ENCODE measurements at places on chromosomes 16 and 17.

DNA sequence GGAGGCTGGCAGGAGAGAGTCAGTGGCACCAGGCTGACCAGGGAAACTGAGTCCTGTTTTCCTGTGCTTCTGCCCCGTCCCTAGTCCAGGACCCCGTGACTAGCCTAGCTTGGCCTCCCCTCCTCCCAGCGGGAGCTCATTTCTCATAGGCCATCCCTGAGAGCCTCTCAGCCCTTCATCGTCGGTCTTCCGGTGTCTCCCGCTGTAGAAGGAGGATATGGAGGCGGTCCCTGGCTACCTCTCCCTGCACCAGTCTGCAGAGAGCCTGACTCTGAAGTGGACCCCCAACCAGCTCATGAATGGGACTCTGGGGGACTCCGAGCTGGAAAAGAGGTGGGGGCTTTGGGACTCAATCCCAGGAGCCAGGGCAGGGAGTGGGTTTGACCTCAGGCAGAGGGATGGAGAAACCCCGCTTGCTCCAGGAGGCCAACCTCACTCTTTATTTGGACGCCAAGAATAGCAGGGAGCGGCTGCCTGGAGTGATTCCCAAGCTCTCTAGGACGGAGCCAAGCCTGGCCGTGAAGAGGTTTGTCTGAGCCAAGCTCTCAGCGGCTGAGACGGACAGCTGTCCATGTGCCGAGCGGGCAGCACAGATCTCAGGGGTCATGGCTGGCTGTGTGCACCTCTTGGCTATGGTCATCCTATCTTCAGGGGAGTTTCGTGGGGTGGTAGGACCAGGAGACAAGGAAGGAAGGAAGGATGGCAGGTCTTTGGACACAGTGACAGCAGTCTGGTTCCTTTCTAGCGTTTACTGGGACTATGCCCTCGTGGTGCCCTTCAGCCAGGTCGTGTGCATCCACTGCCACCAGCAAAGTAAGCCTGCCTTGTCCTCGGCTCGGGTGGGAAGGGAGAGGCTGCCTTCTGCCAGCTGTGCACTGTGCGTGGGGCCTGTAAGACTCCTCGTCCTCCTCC is 26.8 kb downstream of the SGSM2 start:
- DNase-seq = no peak

- no peak for DNase-seq
These were observed 167.9 kb downstream of the MSI2 start for GRCh38 chr17:57424273-57424672.

GRCh38 chr17:67111327-67111726 is 67.0 kb downstream of the CACNG1 start:
- DNase-seq = no peak

- no peak for DNase-seq
These were observed 68.4 kb upstream of the NKD1 start for GRCh38 chr16:50479771-50480170.

GRCh38 chr16:29830774-29831173 is 10.5 kb downstream of the MVP start:
- no peak for DNase-seq

DNA sequence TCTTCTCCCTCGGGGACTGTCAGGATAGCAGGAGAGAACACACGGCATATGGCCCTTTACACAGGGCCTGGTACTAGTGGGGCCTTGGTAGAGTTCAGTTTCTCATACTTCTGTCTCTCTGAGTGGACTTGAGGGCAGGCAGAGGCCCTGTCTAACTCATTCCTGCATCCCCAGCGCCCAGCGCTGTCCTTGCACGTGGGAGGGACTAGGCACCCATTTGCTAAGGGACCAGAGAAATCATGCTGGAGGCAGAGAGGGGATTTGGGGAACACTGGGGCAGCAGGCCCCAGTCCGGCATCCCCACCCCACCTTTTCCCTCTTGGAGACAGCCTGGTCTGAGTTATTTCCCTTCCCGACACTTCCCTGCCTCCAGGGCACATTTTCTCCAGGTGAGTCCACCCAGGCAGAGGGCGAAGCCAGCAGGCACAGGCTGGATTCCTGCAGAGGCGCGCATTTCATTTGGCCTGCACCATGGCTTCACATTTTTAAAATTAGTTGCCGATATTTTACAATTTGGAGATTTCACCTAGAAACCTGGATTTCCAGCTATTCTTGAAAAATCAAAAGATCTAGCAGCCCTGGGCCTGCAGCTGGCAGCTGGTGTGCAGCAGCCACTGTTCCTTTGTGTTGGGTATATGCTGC is 9.7 kb upstream of the NKD1 start:
- DNase-seq = no peak

GRCh38 chr16:23692190-23692837 is 13.6 kb downstream of the PLK1 start:
- no peak for DNase-seq

DNA sequence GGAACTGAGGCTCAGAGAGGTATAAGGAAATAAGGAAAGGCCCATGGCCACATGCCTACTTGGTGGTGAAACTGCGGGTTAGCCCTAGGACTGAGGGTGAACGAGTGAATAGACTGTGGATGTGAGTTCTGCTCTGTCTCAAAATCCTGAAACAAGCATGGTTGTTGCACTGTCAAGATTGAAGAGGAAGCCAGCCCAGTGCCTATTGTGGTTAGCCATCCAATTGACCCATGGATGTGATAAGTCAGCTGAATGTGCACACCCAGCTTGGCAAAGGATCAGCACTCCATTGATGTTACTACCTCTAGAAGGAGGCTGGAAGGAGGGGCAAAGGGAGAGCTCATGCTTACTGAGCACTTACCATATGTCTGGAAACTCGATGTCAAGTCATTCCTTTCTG is 4.5 kb downstream of the TMEM114 start:
- DNase-seq = no peak

- DNase-seq = no peak
These were observed 4.7 kb downstream of the DYNC1LI2 start for GRCh38 chr16:66746682-66747081.

GRCh38 chr16:78780808-78781207 is 681.4 kb downstream of the WWOX start:
- DNase-seq = no peak

DNA sequence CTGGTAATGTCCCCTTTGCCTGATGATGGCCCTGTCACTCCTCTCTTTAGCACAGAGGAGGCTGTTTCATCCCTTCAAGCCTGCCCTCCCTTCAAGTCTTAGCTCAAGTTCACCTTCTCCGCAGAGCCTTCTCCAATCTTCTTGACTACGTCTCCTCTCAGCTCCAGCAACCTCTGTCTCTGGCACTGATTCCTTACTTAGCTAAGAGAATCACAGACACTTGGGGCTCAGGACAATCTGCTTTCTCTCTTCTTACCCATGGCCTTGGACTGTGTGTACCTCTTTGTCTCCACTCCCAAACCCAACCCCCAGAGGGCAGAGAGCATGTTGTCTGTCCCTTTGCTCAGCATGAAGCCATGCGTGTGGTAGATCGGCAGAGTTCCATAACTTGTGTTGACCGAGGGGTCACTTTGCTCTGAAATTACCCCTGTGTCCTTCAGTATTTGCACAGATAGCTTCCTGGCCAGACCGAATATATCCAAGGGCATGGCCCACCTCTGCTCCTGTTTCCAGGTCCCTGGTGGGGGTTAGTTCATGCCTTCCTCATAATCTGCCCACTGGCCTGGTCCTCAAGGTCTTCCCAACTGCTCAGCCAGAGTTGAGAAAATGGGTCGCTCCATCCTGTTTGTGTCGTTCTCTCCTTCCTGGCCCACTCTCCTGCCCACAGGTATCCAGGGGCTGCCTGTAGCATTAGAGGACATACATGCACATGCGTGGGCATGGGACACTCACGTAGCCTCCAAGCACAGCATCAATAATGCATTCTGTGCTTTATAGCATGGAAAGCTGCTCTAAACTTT is 41.6 kb downstream of the MAPT start:
- no peak for DNase-seq

- DNase-seq = no peak
These were observed 308.0 kb downstream of the GRIN2A start for GRCh38 chr16:9874219-9874618.

GRCh38 chr16:88453217-88453531 is at the start of gene ZFPM1:
Gene ZFPM1 (plus strand): TSS chr16:88453280. CDS start chr16:88453639, 359 bp downstream.
- no peak for DNase-seq

- DNase-seq = no peak
These were observed 212.3 kb downstream of the ZNF423 start for GRCh38 chr16:49643429-49644144.

GRCh38 chr17:69492410-69493071 is 78.0 kb downstream of the MAP2K6 start:
- no peak for DNase-seq

DNA sequence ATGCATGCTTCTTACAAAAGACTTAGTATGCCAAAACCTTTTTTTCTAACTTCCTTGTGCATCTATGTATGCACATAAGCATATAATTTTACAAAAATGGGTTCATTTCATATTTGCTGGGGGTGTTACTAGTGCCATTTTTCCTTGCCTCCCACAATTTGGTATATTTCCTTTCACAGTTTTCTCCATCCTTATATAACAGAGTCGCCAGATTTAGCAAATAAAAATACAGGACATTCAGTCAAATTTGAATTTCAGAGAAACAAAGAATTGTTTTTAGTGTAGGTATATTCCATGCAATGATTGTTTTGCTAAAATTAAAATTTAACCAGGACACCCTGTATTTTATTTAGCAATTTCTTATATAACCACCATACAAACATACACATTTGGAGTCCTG is 4.0 kb upstream of the FBXO39 start:
- no peak for DNase-seq

DNA sequence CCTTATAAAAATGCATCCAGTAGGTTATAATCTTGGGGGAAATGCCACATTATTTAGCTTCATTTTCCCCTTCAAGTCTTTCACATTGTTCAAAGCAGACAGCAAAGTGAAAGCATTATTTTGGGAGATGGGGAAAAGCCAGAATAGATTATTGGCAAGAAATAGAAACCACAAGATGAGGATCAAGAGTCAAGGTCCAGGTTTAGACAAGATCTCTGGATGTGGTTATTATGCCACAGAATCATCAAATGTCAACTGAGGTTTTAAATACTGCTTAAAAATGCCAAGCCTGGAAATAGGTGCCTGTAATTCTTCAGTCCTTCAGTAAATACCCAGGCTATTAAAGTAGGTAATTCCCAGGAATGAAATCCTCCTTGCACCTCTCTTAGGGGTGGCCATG is 65.1 kb upstream of the ALOX12 start:
- DNase-seq = no peak

GRCh38 chr16:50838165-50838564 is 96.3 kb downstream of the CYLD start:
- no peak for DNase-seq

DNA sequence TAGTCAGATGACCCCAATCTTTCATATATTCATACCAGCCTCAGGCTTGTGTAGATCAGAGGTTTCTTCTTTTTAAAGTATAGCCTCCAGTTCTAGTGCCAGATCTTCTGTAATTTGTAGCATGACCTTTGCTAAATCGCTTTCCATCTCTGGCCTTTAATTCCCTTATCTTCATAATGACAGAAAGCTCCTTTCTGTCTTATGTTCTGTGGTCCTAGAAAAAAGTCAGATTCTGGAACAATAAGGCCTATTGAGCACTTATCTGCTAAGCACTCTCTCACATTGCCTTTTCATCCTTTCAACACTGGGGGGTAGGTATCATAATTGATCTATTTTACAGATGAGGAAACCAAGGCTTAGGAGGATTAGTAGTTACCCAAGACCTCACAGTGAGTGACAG is 9.2 kb downstream of the CCL16 start:
- no peak for DNase-seq

- no peak for DNase-seq
These were observed 44.9 kb upstream of the ERN1 start for GRCh38 chr17:64174686-64175456.

DNA sequence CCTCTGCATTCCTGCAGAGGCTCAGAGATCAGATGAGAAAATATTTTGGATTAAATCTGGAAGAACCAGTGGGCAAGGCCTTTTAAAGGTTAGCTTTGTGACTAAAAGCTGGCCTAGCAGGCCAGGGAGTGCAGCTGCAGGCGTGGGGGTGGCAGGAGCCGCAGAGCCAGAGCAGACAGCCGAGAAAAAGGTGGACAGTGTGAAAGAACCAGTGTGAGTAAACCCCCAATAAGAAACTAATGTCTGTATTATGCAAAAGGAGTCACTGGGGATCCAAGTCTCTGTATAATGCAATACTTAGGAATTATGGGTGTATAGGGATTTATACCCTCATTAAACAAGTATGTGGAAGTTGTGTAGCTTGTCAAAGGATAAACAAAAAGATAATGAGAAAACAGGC is 21.4 kb upstream of the SPACA3 start:
- DNase-seq = no peak

DNA sequence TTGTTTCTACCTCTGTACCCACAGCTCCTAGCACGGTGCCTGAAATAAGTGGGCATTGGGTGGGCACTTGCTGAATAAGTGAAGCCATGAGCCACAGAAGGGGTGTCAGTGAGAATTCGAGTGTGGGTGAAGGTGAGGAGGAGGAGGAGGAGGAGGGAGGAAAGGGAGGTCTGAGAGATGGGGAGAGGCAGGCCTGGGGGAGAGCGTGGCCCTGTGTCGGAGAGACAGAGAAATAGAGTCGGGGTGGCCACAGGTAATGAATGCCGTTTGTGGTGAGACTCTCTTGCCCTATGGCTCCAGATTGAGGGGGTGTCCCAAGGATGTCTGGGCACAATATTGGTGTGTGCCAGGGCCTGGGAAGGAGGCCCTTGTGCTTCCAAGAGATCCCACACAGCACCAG is 49.2 kb downstream of the SDK2 start:
- no peak for DNase-seq

GRCh38 chr17:7383742-7384488 is 3.0 kb downstream of the TNK1 start:
- DNase-seq = peak; percentile 72

- no peak for DNase-seq
These were observed 279.0 kb downstream of the PMP22 start for GRCh38 chr17:14986127-14986526.

- DNase-seq = no peak
These were observed 74.1 kb downstream of the KLHDC4 start for GRCh38 chr16:87691686-87692079.

DNA sequence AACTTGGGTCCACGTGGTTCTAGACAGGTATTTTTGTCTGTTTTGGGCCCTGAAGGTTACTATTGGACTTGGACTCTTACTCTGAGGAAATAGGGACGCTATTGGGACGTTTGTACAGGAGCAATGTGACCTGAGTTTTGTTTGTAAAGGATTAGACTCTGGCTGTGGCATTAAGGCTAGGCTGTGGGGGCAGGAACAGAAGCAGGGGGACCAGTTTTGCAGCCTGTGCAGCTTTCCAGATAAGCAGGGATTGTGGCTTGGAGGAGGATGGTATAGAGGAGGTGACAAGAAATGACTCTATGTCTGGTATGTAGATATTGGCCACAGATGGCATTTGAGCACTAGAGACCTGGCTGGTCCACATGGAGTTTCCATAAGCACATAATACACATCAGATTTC is 12.8 kb downstream of the NOD2 start:
- no peak for DNase-seq

- DNase-seq = no peak
These were observed 162.6 kb downstream of the SDK2 start for GRCh38 chr17:73481676-73482075.

DNA sequence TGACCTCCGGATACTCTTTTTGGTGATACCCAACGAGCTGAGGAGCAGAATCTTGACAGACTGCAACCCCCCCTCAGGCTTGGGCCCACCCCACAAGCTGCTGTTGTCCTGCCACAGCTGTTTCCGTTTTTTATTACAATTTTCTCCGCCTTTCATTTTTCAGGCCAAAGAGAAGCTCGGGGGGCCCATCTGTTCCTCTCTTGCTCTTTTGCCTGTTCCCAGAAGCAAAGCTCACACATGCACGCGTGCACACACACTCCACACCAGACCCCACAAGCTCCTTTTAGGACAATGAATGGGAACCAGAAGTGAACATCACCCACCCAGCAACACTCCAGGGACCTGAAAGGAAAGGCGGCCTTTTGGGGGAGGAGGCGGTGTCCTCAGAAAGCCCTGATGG is 16.3 kb downstream of the SOX9 start:
- DNase-seq = no peak
